ENCODE measurements at places on chromosomes 5 and 9.
A peak's percentile ranks its signal among the peaks of the same experiment; 100 is the strongest.

DNA sequence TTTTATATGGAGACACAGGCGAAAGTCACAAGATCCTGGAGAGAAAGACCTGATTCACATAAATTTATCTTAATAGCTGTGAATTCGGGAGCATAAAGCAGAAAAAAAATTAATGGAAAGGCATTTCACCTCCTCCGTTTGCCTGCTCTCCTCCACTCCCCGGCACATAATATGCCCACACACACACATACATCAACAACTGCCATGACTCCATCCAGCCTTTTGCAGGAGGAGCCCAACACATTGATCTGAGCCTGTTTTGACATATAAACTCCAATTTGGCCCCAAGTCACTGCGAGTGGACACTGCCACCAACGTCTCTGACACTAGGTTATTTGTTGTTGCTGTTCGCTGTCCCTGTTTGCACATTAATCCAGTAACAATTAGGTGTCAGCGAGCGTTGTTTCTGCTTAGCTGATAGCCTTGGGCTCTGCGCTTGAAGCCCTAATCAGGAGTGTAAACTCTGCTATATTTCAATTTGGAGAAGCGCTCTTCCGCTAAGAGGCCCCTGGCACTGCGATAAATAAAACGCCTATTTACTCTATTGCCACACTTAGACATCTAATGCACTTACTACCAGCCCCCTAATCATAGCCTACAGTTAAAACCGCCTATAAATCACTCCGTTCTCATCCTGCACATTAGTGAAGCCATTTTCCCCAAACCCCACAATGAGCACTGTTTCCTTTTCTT is 195.8 kb upstream of the TBCA start:
- DNase-seq, result no peak

DNA sequence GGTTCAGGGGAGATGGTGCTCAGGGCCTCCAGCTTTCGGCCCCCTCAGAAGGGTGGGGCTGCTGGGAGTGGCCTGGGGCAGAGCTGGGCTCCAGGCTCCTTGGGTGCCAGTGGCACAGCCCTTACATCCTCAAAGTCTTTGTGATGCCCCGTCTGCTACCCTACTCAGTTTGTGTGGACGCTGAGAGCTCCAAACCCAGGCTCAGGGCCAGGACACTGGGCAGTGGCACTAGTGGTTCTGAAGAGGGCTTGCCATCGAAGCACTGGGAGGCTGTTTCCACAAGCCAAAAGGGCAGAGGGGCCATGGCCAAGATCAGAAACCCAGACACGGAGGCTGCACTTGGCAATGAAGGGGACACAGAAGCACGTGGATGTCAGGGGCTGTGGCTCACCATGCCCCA is 99.1 kb downstream of the GABBR2 start:
- no peak for DNase-seq

- no peak for DNase-seq
Measured at GRCh38 chr5:180041301-180042274, 30.0 kb downstream of the RNF130 start.

DNA sequence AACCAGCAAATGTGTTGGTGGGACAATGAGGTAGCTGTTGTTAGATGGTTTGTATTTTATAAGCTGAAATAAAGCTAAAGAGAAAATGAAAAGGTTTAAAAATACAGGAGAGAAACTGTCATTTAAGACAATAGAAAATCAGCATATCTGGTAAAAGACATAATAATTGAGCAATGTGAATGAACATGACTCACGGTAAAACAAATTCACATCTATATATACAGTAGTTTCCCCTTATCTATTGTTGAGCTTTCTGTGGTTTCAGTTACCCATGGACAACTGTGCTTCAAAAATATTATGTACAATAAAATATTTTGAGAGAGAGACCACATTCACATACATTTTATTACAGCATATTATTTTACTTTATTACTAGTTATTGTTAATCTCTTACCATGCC is 1649.8 kb downstream of the EFNA5 start:
- no peak for DNase-seq

- no peak for DNase-seq
Measured at GRCh38 chr5:135990528-135991255, 35.9 kb upstream of the LECT2 start.

DNA sequence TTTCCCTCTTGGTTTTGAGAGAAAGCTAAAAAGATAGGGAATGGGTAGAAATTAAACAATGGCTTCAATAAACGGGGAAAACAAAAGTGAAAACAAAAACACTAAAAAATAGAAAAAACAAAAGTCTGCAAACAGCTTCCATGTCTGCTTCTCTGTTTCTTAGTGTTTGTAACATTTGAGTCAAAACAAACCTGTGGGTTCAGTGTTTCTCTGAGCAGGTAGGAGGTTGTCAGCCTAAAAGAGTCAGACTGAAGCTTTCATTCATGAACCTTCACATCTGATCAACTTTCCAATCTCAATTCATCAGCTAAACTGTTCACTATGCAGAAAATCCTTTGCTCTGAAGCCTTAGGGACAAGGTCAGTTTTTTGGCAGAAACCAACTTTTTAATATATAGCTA is 102.5 kb upstream of the ADAMTS16 start:
- DNase-seq, result no peak

DNA sequence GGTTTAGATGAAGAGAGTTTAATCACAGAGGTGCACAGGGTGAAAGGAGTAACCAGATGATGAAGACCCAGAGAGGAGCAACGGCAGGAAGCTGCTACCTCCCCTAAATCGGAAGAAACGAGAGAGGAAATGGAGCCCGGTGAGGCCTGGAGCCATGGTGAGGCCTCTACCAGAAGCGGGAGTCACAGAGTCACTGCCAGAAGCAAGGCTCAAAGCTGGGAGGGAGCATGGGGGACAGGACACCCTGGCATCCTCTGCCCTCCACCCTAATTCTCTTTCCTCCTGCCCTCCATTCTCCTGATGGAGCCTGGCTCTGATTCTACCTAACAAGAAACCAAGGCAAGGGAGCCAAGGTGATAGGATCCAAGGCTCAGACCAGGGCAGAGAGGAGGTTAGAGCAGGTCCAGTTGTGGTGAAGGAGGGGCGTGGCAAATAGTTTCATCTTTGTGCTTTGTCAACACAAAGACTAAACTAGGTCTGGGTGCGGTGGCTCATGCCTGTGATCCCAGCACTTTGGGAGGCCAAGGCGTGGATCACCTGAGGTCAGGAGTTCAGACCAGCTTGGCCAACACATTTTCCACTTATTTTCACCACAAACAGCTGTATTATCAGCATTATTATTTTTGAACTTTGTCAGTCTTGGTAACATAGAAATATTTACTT is 134.4 kb upstream of the RAI14 start:
- no peak for DNase-seq

- no peak for DNase-seq
Measured at GRCh38 chr5:78509884-78510769, 138.4 kb downstream of the LHFPL2 start.

DNA sequence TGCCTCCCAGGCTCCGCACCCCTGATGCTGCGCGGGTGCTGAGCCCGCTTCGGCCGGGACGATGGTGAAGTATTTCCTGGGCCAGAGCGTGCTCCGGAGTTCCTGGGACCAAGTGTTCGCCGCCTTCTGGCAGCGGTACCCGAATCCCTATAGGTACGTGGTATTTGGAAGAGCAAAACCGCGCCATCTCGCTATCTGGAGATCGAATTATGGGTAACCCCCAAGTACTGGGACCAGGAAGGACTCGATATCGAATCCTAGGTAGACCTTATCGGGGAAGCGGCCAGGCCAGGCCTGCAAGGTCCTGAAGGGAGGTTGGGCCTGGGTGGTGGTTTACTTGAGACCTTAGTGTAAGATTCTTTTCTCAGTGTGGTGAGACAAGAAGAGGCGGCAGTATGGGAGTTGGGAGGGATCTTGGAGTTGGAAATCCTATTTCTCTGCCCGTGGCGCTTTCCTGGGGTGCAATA is 359 bp downstream of the PRELID1 start:
- peak; percentile 58 for DNase-seq

DNA sequence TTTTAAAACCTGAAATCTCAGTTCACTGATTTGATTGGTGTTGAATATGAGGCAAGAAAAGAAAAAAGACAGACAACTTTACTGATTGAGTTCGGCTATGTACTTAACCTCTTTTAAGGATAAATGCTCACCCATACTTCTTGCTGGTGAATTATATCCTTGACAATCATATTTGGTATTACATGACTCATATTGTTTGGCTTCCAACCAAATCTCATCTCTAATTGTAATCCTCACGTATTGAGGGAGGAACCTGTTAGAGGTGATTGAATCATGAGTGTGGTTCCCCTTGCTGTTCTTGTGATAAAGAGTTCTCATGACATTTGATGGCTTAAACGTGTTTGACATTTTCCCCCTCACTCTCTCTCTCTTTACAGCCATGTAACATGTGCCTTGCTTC is 255.6 kb upstream of the IZUMO3 start:
- no peak for DNase-seq

- DNase-seq, result no peak
Measured at GRCh38 chr9:100346836-100347235, 5.9 kb downstream of the TEX10 start.

- no peak for DNase-seq
Measured at GRCh38 chr9:132994410-132995120, 16.1 kb downstream of the GFI1B start.

GRCh38 chr9:96553070-96553469 is 66.6 kb downstream of the CDC14B start:
- DNase-seq, result no peak

GRCh38 chr5:135999406-136000139 is 29.2 kb upstream of the TGFBI start:
- no peak for DNase-seq

DNA sequence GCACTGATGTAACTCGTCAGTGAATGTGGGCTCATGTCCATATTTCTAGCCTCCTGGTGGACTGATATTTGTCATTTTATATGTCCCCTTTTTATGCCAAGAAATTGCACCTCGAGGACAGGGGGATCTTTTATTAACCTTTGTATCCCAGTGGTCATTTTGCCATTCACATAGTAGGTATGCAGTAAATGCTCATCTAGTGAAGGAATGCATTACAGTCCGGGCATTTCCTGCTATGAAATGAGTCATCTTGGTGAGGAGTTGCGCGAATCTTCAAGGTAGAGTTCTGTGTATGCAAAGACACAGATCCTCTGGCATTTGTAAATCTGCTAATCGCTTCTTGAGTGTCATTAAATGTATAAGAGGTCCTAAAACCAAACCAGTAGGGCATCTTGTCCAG is 755.5 kb upstream of the ADAMTS16 start:
- no peak for DNase-seq

- DNase-seq, result no peak
Measured at GRCh38 chr5:173501271-173501670, 115.2 kb downstream of the BOD1 start.

GRCh38 chr5:37683072-37683471 is 156.8 kb downstream of the GDNF start:
- no peak for DNase-seq

GRCh38 chr5:170336065-170336464 is 38.5 kb upstream of the LCP2 start:
- DNase-seq, result no peak

GRCh38 chr5:129122560-129122959 is 28.0 kb downstream of the ISOC1 start:
- DNase-seq, result no peak

- DNase-seq, result no peak
Measured at GRCh38 chr9:133461975-133462374, 2.2 kb downstream of the CACFD1 start.

DNA sequence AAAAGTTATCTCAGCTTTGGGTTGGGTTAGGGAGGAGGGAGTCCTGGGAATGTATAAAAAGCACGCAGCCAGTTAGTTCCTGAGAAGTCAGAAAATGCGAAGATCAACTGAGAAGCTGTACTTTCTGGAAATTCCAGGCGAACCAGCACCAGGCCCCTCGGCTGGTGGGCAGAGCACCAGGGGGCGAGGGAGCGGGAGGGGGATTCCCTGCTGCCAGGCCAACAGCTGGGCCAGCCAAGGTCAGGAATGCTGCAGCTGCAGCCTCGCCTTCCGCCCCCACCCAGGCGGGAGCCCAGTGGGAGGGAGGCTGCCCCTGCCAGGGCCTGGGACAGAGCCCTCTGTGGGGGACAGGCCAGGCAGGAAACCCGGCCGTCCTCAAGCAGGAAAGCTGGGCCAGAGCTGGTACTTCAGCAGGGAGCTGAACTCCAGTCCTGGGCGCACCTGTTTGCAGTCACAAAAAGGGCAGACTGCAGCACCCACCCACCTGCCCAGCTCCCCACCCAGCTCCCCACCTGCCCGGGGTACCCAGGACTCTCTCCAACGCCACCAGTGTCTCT is 35.5 kb downstream of the VAV2 start:
- no peak for DNase-seq

DNA sequence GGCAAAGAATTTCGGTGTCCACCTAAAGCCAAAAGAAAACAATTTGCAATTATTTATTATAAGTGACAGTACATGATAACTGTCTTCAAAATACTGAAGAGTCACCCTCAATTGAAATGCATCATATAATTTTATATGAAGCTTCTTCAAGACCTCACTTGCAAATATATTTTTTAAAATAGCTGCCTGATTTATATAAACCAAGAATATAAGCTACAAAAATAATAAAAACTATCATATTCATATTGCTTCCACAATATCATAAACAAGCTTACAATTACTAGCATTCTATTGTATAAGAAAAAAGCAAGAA is 144.1 kb downstream of the CETN3 start:
- DNase-seq, result no peak

- DNase-seq, result no peak
Measured at GRCh38 chr5:132444841-132445639, 45.5 kb downstream of the IRF1 start.

- no peak for DNase-seq
Measured at GRCh38 chr5:44900273-44900954, 91.7 kb downstream of the MRPS30 start.

DNA sequence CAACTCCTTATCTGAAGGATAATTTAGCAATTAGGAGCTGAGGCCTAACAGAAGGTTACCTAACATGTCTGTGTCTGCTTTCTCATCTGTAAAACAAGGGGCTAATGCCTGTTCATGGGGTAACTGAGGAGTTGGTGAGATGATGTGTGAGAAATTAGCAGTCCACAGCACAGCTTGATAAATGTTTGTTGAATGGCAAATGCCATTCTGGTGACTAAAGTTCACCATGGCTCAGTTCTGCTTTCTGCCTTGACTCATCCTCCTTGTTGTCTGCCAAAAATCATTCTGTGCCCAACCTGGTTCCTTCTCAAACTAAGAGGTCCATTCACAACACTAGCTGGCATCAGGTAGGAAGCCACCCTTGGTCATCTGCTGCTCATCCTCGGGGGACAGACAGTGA is 552.0 kb upstream of the KLF4 start:
- peak; percentile 59 for DNase-seq

GRCh38 chr5:179834120-179834519 is 13.4 kb downstream of the SQSTM1 start:
- DNase-seq, result no peak

All from SW 1271 (cell line).